CD8-positive, alpha-beta T cell (primary cell): ENCODE measurements at places on chromosomes 4 and X. TPM values are rescaled to one million over a fixed set of nuclear protein-coding genes. Genes with fewer than 3 reads are reported as not detected.

The BMP2K gene
- 4.7 TPM for total RNA-seq

The S100G gene
- total RNA-seq = not detected

The MAB21L2 gene
- not detected for total RNA-seq

The NAT8L gene
- 0.11 TPM for total RNA-seq

The BMPR1B gene
- total RNA-seq = not detected

The TNMD gene
- not detected for total RNA-seq

The TCP11X2 gene
- total RNA-seq = not detected

The MSANTD1 gene
- 0.76 TPM for total RNA-seq

The GAGE12E gene
- not detected for total RNA-seq

The MAGEB17 gene
- not detected for total RNA-seq

The KLF3 gene
- total RNA-seq = 181 TPM

The SLC2A9 gene
- total RNA-seq = 1.8 TPM

The KIAA1210 gene
- total RNA-seq = not detected

The ODAM gene
- not detected for total RNA-seq

The PRPS1 gene
- total RNA-seq = 65.6 TPM

The GNRHR gene
- total RNA-seq = not detected

The GPRASP3 gene
- total RNA-seq = 0.94 TPM

The ZNF732 gene
- not detected for total RNA-seq

The SMIM10 gene
- total RNA-seq = not detected

The POU3F4 gene
- not detected for total RNA-seq

The ZXDA gene
- 15.7 TPM for total RNA-seq

The CSAG1 gene
- not detected for total RNA-seq

The EMCN gene
- not detected for total RNA-seq

The USP26 gene
- not detected for total RNA-seq
